Activated T-helper 1 cell treated with anti-CD3 and anti-CD28 coated beads, Interleukin-12 subunit alpha, Interleukin-12 subunit beta, Interleukin-2, Interleukin-4 antibody, amounts not matched to agents 30 ng/mL and 10 ng/mL and 1 ng/mL, durations not matched to agents 14 hours and 24 hours and 36 hours (primary cell): ENCODE measurements at places on chromosomes 16 and 17.
A peak's percentile ranks its signal among the peaks of the same experiment; 100 is the strongest.

GRCh38 chr17:82668024-82668630 is 19.9 kb upstream of the WDR45B start:
- no peak overlapping the region for H3K4me3 ChIP-seq
- DNase-seq, result no peak

- peak; percentile 24 for DNase-seq
- H3K4me3 ChIP-seq, result no peak overlapping the region
- H3K4me1 ChIP-seq, result peaks cover 7% of the 10 kb centered on the region
- no peaks in the 10 kb centered on the region for H3K27me3 ChIP-seq
Measured at GRCh38 chr17:46020023-46020761, 21.1 kb downstream of the STH start.

DNA sequence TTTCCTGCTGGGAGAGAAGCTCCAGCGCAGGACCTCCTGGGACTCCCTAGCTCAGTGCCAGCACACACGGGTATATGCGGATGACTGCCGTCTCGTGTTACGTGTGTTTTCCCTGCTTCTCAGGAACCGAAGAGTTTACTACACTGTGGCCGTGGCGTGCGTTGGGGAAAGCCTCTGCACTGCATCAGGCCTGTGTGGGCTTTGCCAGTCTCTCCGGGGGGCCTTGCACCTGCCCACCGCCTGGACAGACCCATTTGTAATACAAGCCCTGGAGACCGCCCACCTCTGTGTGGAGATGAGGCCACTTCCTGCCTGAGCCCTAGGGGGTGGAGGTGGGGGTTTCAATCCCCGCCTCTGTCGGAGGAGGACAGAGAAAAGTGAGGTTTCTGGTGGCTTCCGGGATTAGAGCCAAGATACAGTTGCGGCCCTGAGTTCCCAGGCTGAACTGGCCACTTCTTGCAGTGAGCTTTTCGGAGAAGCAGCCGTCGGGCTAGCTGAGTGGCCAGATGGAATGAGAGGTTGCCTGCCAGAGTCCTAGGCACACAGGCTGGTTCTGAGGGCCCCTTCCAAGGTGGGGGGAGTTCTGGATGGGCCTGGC is 43.4 kb upstream of the GSE1 start:
- H3K4me3 ChIP-seq, result no peak overlapping the region
- peak overlapping the region; percentile 52 for H3K27ac ChIP-seq
- H3K27me3 ChIP-seq, result no peaks in the 10 kb centered on the region
- no peak for DNase-seq
- peaks cover 11% of the 10 kb centered on the region for H3K36me3 ChIP-seq

- peak overlapping the region; percentile 58 for H3K4me3 ChIP-seq
Measured at GRCh38 chr17:7988750-7989178, 13.7 kb upstream of the GUCY2D start.

GRCh38 chr17:73516431-73516830 is 127.8 kb downstream of the SDK2 start:
- no peaks in the 10 kb centered on the region for H3K36me3 ChIP-seq
- H3K27ac ChIP-seq, result no peak overlapping the region
- peaks cover 5% of the 10 kb centered on the region for H3K27me3 ChIP-seq
- no peak for DNase-seq
- no peak overlapping the region for H3K4me3 ChIP-seq

DNA sequence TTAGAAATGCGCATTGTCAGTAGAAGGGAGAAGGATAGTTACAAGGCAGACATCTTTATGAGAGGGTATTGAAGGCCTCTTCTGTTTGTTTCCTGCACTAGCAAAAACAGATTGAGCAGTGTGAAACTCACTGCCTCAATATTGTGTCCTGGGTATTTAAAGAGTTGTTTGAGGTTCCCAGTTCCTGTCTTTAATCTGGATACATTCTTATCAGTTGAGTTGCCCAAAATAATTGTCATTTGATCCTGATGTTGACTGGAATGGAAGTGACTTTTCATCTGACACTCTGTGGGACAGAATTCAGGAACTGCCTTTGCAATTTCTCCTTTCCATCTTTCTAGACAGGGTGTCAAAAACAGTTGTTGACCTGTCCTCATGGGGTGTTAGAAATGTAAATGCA is 1.7 kb downstream of the ATP6V0A1 start:
- H3K36me3 ChIP-seq, result peaks cover 5% of the 10 kb centered on the region
- H3K4me1 ChIP-seq, result peaks cover 44% of the 10 kb centered on the region
- H3K4me3 ChIP-seq, result peak overlapping the region; percentile 91
- no peak for DNase-seq

GRCh38 chr17:7912927-7913524 is 3.1 kb downstream of the RNF227 start:
- peak; percentile 49 for DNase-seq
- peak overlapping the region; percentile 45 for H3K27ac ChIP-seq
- H3K4me3 ChIP-seq, result peak overlapping the region; percentile 75
- peaks cover 33% of the 10 kb centered on the region for H3K4me1 ChIP-seq

DNA sequence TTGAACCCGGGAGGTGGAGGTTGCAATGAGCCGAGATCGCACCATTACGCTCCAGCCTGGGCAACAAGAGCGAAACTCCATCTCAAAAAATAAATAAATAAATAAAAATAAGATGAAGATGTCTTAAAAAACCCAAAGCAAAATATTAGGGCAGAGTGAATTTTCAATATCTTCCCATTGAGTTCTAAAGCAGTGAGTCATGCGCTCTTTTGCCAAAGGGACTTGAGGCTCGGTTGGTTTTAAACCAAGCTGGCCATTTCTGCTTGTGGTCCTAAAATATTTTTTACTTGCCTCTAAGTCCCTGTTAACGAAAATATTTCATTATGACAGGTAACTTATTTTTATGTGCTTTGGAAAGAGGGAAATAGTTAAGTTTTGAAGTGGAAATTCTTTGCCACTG is 4.7 kb downstream of the PAFAH1B1 start:
- H3K27ac ChIP-seq, result no peak overlapping the region
- no peak overlapping the region for H3K4me3 ChIP-seq
- no peaks in the 10 kb centered on the region for H3K27me3 ChIP-seq

- no peaks in the 10 kb centered on the region for H3K27me3 ChIP-seq
- H3K4me3 ChIP-seq, result no peak overlapping the region
- DNase-seq, result no peak
- H3K27ac ChIP-seq, result no peak overlapping the region
- H3K4me1 ChIP-seq, result peaks cover 33% of the 10 kb centered on the region
- peaks cover 16% of the 10 kb centered on the region for H3K36me3 ChIP-seq
Measured at GRCh38 chr17:4331614-4332013, 34.9 kb downstream of the UBE2G1 start.

- H3K27me3 ChIP-seq, result peaks cover 2% of the 10 kb centered on the region
- no peaks in the 10 kb centered on the region for H3K4me1 ChIP-seq
- no peak overlapping the region for H3K4me3 ChIP-seq
- no peaks in the 10 kb centered on the region for H3K36me3 ChIP-seq
- no peak overlapping the region for H3K27ac ChIP-seq
Measured at GRCh38 chr17:2972749-2973148, 90.7 kb downstream of the OR1D5 start.

- H3K4me3 ChIP-seq, result peak overlapping the region; percentile 80
- DNase-seq, result no peak
- peaks cover 8% of the 10 kb centered on the region for H3K36me3 ChIP-seq
- H3K27ac ChIP-seq, result peak overlapping the region; percentile 71
- H3K4me1 ChIP-seq, result peaks cover 28% of the 10 kb centered on the region
- peaks cover 19% of the 10 kb centered on the region for H3K27me3 ChIP-seq
Measured at GRCh38 chr16:76535-77272, 1.3 kb upstream of the MPG start.

- H3K36me3 ChIP-seq, result no peaks in the 10 kb centered on the region
- H3K4me3 ChIP-seq, result no peak overlapping the region
- no peaks in the 10 kb centered on the region for H3K27me3 ChIP-seq
- no peaks in the 10 kb centered on the region for H3K4me1 ChIP-seq
- no peak for DNase-seq
- no peak overlapping the region for H3K27ac ChIP-seq
Measured at GRCh38 chr16:83932955-83933673, 19.9 kb upstream of the OSGIN1 start.

DNA sequence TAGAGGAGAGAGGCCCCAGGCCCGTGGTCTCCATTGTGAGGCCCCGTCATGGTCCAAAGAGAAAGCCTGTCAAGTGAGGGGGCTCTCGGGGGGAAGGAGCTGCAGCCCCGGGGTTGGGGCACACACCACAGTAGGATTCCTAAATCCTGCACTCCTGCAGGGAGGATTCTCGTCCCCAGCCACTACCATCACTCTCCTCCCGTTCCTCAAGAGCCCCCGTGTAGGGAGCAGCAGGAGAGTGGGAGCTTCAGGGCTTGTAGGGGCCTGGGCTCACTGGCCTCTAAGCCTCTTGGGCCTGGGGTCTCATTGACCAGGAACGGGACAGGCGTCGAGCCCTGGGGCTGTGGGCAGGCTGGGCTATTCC is 821 bp downstream of the C16orf86 start:
- peaks cover 5% of the 10 kb centered on the region for H3K4me1 ChIP-seq
- no peak for DNase-seq
- no peaks in the 10 kb centered on the region for H3K27me3 ChIP-seq
- H3K36me3 ChIP-seq, result no peaks in the 10 kb centered on the region
- H3K27ac ChIP-seq, result no peak overlapping the region
- H3K4me3 ChIP-seq, result peak overlapping the region; percentile 83

DNA sequence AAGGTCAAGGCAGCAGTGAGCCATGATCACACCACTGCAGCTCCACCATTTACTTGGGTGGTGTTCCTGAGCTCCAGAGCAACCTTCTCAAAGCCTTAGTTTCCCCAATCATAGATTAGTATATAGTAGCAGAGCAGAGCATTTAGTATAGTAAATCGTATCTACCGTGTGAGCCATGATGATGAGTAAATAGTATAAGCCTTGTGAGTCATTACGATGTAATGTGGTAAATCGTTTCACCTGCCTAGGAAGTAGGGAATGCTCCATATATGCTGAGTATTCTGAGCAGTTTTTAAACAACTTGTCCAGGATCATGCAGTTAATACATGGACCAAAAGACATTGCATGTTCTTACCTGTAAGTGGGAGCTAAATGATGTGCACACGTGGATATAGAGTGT is 66.4 kb downstream of the SCNN1B start:
- H3K27me3 ChIP-seq, result peaks cover 6% of the 10 kb centered on the region
- peaks cover 10% of the 10 kb centered on the region for H3K4me1 ChIP-seq
- no peak for DNase-seq
- H3K27ac ChIP-seq, result no peak overlapping the region

- H3K27me3 ChIP-seq, result no peaks in the 10 kb centered on the region
- H3K4me3 ChIP-seq, result no peak overlapping the region
- DNase-seq, result no peak
- no peak overlapping the region for H3K27ac ChIP-seq
- H3K4me1 ChIP-seq, result no peaks in the 10 kb centered on the region
Measured at GRCh38 chr16:73140929-73141328, 93.0 kb upstream of the ZFHX3 start.

- peaks cover 24% of the 10 kb centered on the region for H3K27me3 ChIP-seq
- H3K4me3 ChIP-seq, result no peak overlapping the region
- H3K27ac ChIP-seq, result no peak overlapping the region
- no peak for DNase-seq
- no peaks in the 10 kb centered on the region for H3K36me3 ChIP-seq
- no peaks in the 10 kb centered on the region for H3K4me1 ChIP-seq
Measured at GRCh38 chr16:90015586-90016338, 3.5 kb downstream of the DBNDD1 start.

DNA sequence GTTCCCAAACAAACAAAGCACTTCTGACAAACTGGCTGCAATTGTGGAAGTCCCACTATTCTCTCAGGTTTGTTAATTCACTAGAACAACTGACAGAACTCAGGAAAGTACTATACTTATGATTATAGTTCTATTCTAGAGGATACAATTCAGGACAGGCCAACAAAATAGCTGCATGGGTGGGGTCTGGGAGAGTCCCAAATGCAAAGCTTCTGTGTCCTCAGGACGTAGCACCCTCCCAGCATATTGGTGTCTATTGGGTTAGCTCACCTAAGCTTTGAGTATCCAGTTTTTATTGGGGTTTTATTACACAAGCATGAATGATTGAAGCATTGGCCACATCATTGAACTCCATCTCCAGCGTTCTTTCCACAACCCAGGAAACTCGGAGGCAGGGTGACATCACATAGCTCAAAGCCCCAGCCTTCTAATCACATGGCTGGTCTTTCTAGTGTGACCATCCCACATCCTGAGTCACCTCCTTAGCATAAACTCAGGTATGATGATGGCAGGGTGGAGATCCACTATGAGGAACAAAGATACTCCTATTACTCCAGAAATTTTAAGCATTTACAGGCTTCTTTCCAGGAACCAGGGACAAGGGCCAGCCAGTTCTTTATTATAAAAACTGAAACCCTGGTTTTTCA is 43.9 kb upstream of the CCNF start:
- H3K4me1 ChIP-seq, result peaks cover 5% of the 10 kb centered on the region
- H3K27me3 ChIP-seq, result peaks cover 10% of the 10 kb centered on the region
- no peak overlapping the region for H3K27ac ChIP-seq
- no peak for DNase-seq
- H3K4me3 ChIP-seq, result no peak overlapping the region

DNA sequence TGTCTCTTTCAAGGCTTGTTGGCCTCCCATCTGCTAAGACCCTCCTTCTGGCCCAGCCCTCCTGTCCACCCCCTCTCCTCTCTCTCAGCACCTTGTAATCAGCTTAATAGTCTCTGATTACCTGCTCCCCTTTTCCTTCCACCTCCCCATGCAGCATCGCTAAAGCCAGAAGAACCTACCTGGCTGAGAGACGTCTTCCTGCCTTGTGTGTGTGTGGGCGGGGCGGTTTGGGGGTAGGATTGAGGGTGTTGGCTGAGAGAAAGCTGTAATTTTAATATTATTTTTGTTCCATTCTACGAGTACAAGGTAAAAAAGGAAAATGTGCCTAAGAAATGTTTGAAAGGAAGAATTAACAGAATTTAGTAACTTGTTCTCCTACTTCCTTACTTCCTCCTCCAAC is 3.4 kb downstream of the DNAH9 start:
- no peaks in the 10 kb centered on the region for H3K36me3 ChIP-seq
- H3K27me3 ChIP-seq, result peaks cover 5% of the 10 kb centered on the region
- H3K4me1 ChIP-seq, result no peaks in the 10 kb centered on the region
- no peak for DNase-seq

GRCh38 chr16:50498431-50499155 is 49.6 kb upstream of the NKD1 start:
- no peak overlapping the region for H3K27ac ChIP-seq
- H3K4me3 ChIP-seq, result no peak overlapping the region
- no peak for DNase-seq

GRCh38 chr16:15521390-15521757 is 87.0 kb downstream of the BMERB1 start:
- H3K4me3 ChIP-seq, result no peak overlapping the region
- no peaks in the 10 kb centered on the region for H3K27me3 ChIP-seq
- no peak overlapping the region for H3K27ac ChIP-seq
- peaks cover 5% of the 10 kb centered on the region for H3K36me3 ChIP-seq

DNA sequence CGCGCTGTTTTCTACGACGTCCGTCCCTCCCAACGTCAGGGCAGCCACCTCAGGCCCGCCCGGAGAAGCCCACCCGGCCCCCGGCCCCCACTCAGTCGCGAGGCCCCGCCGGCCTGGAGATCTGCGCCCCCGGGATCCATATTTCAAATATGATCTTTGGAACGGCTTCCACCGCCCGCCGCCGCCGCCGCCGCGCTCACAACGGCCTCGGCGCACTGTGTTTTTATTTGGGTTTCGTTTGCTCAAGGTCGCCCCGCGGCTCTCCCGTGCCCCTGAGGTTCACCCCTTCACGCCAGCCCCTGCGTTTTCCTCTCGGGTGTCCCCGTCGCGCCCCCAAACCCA is 4.2 kb upstream of the CBX4 start:
- peaks cover under 1% of the 10 kb centered on the region for H3K36me3 ChIP-seq
- peak overlapping the region; percentile 70 for H3K27ac ChIP-seq
- peaks cover 49% of the 10 kb centered on the region for H3K27me3 ChIP-seq
- peaks cover 11% of the 10 kb centered on the region for H3K4me1 ChIP-seq

- H3K4me3 ChIP-seq, result no peak overlapping the region
- no peak overlapping the region for H3K27ac ChIP-seq
- H3K27me3 ChIP-seq, result no peaks in the 10 kb centered on the region
- H3K4me1 ChIP-seq, result peaks cover 5% of the 10 kb centered on the region
Measured at GRCh38 chr17:37220607-37220953, 155.2 kb upstream of the C17orf78 start.

- H3K4me3 ChIP-seq, result no peak overlapping the region
- no peak for DNase-seq
- H3K27ac ChIP-seq, result no peak overlapping the region
- H3K4me1 ChIP-seq, result no peaks in the 10 kb centered on the region
- H3K27me3 ChIP-seq, result no peaks in the 10 kb centered on the region
Measured at GRCh38 chr16:119835-120491, 18.5 kb downstream of the NPRL3 start.
